B cell (primary cell): ENCODE measurements at places on chromosomes 4 and X.

DNA sequence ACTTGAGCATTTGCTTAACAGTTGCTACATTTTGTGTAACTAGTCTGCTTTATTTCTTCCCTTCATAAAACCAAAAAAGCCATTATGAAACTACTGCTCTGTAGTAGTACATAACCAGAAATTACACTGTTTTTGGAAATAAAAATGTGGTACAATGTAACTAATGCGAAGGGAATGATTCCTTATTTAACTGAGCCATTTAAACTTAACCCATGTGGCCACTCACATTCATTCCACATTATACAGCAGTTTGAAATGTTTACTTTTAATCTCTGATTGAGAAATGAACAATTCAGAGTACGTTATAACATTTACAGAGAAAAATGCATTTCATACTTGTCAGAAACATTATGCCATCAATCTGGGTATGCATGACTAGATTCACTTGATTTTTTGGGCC is 94.2 kb downstream of the NYX start:
- DNase-seq, result no peak

GRCh38 chr4:80171656-80172055 is 25.6 kb upstream of the PRDM8 start:
- no peak for DNase-seq

DNA sequence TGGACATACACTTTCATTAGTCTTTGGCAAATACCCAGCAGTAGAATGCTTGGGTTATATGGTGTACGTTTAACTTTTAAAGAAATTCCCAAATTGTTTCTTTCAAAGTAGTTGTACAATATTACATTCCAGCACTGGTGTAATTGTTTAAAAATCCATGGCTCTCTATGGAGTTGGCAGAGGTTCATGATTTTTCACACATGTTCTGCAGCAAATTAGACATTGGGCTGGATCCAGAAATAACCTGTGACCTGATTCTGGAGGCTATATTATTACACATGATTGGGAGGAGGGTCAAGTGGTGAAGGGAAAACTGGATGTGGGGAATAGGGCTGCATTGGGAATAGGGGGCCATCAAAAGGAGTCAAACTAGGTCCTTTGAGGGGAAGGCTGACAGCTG is 41.9 kb downstream of the MAMLD1 start:
- no peak for DNase-seq

DNA sequence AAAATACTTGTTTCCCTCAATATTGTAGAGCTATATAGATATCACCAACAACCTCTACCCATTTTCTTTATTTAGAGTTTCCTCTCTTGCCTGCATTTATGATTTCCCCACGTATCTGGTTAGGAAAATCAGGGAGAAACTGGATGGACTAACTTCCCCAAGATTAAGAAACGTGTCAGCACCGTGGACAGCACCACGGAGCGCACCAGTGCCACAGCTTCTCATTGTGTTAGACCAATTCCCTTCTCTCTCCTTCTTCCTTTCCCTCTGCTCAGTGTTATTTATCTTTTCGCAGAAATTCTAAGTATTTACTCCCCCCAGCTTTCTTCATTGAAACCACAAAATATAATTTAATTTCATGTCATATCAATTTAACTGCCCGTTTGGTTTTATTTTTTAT is 568.6 kb upstream of the BOD1L1 start:
- DNase-seq, result no peak

DNA sequence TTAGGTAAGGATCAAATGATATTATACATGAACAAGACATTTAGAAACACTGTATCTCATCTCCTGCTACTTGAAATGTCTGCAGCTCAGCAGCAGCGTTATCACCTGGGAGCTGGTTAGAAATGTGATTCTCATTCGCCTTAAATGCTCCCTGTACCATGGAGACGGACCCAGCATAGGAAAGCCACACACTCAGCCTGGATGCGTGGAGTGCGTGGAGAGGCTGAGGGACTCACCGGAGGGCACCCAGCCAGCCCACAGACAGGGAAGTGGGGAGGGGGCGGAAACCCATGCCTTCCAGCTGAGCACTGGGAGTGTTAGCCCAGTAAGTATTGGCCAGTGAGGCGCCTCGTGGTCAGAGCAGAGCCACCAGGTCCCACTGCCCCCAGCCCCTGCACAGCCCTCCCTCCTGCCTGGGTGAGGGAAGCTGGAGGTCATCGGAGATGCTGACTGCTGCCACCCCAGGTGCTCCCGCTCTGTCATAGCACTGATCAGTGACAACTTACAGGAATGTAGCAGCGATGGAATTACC is 15.2 kb downstream of the SUPT20HL1 start:
- DNase-seq, result no peak

DNA sequence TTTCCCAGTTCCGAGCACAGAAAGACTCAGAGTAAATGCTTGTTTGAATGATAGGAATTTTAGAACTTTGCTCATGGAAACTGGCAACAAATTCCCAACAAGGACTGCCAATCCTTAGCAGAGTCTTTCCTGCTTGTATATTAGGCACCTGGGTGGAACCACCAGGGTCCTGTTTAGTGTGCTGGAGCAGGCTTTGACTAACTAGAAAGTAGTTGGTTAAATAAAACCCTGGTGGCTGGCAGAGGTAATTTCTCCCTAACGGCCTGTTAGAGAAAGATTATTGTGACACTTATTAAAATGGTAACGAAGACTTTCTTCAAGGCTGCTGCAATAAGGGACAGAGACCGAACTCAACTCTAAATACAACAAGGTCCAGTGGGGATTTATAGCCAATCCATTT is 103.6 kb upstream of the TEX13D start:
- no peak for DNase-seq

DNA sequence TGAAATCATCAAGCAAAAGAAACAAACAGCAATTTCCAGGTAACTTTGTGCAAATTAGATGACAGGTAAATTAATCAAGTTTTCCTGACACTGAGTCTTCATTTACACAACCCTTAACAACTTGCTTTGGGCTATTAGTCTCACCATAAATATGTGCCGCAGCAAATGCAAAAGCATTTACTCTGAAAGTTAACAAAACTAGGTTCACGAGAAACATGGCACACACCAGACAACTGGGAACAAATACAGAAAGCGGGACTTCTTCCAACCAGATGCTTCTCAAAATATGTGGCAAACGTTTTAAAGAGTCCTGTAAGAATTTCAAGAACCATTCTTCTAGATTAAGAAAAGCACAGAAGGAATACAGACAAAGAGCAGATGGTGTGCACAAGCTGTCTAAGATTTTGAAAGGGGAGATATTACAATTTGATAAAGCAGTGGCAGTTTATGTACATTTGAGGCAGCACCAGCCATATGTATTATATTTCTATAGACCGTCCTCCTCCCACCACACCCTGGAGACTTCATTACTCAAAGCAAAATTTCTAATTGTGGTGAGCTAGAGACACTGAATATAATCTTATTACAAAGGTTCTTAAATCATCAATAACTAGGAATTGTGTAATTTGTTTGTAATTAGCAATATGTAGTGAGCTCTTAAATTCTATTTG is 192.5 kb upstream of the ADAMTS3 start:
- DNase-seq, result no peak

- DNase-seq, result no peak
Observed at GRCh38 chrX:9983846-9984245, 16.7 kb downstream of the CLDN34 start.

DNA sequence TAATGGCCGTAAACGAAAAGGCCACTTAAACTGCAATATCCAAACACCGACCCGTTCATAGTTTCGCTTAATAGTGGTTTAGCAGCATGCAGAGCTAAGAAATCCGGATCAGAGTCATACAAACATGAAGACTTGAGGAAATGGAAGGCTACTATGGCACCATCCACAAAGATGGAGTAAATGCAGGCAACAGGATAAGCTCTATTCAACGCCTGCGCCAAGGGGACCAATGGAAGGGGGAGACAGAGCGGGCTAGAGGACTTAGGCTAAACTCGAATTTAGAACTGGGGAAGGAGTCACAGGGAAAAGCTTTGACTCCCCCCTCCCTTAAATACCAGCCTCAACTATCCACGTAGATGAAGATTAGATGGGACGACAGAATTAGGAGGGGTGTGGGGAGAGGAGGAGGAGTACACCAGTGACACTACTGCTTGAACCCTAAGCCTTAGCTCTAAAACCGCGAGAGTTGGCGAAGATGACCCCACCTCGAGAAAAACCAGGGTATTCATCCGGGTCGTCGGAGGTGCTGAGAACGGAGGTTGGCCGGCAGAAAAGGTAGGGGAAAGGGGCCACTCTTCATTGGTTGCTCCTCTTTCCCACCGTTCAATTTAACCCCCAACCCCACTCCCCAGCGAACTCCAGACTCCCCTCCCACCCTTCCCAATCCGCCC is 3.5 kb downstream of the HUWE1 start:
- DNase-seq, result no peak

DNA sequence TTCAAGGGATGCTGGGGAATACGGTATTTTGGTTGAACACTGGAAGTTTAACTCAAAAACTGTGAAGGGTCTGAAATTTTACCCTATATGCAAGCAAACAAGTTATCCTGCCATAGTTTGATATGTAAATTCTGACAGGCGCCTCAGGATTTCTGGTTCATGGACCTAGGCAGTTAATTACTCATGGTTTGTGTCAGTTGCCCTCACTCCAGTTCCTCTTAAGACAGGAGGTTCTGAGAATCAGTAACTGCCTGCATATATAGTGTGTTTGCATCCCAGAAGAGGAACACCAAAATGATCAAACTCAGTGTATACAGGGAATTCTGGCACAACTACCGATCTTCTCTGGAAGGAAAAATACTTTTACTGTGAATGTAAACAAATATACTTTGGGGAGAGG is 360.4 kb upstream of the NWD2 start:
- no peak for DNase-seq

DNA sequence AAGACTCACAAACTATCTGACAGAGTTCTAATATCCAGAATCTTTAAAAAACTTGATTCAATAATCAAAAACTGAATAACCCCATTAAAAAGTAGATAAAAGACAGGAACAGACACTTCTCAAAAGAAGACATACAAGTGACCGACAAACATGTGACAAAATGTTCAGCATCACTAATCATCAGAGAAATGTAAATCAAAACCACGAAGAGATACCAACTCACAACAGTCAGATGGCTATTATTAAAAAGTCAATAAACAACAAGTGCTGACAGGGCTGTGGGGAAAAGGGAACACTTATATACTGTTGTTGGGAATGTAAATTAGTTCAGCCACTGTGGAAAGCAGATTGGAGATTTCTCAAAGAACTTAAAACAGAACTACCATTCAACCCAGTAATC is 138.1 kb upstream of the RASGEF1B start:
- DNase-seq, result peak; percentile 65

GRCh38 chrX:13090027-13090338 is 45.6 kb upstream of the FAM9C start:
- no peak for DNase-seq

DNA sequence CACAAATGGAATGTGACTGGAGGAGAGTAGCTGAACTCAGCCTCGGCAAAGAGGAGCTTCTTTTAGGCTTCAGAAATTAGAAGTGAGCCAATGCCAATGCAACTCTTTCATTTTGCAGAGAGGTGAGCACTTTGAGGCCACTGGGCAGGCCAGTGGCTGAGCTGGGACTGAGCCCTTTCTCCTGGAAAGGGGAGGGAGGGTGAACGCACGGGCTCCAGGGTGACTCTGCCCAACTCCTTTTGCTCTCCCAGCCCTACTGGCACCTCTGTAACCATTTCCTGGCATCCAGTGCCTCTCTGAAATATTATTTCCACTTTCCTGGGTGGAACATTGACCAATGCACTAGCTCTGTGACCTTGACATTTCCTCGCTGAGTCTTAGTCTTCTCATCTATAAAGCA is 88.1 kb downstream of the SLC2A9 start:
- no peak for DNase-seq

DNA sequence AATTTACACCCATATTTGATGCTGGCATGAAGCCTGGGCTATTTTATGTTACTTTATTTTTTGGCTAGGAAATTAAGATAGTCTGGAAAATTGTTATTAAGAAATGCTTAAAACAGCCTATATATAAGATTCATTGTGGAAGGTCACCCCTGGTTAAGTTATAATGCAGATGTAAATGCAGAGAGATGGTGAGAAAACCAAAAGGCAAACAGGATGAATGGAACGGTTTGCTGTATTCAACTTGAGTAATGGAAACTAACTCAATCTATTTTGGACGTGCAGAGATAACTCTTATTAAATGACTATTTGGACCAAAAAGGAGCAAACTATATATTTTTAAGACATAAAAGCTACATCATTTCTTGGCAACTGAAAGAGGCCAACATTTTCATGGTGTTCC is 446.3 kb upstream of the FRG1 start:
- DNase-seq, result no peak
